ENCODE measurements at places on chromosomes 2 and 18. TPM values are rescaled to one million over a fixed set of nuclear protein-coding genes. Genes with fewer than 3 reads are reported as not detected.

SLC5A7 gene
- total RNA-seq: not detected

EGR4 gene
- total RNA-seq: 0.27 TPM

KIAA2012 gene
- not detected for total RNA-seq

NTSR2 gene
- not detected for total RNA-seq

CKAP2L gene
- 11.8 TPM for total RNA-seq

REG3G gene
- total RNA-seq: not detected

TMEM247 gene
- total RNA-seq: not detected

KIF5C gene
- total RNA-seq: 0.42 TPM

GPR35 gene
- 0.58 TPM for total RNA-seq

TOGARAM2 gene
- 0.12 TPM for total RNA-seq

CRYGD gene
- not detected for total RNA-seq

WNT10A gene
- total RNA-seq: not detected

TWIST2 gene
- 19.4 TPM for total RNA-seq

ABCB11 gene
- total RNA-seq: 0.02 TPM

ERFE gene
- total RNA-seq: 6.3 TPM

CYP26B1 gene
- total RNA-seq: 12.9 TPM

CXCR1 gene
- total RNA-seq: not detected

CROCC2 gene
- total RNA-seq: not detected

IL18R1 gene
- 0.99 TPM for total RNA-seq

PRSS56 gene
- total RNA-seq: 0.16 TPM

IGFBP2 gene
- 66.1 TPM for total RNA-seq
